ENCODE measurements at places on chromosomes 2 and 18.

DNA sequence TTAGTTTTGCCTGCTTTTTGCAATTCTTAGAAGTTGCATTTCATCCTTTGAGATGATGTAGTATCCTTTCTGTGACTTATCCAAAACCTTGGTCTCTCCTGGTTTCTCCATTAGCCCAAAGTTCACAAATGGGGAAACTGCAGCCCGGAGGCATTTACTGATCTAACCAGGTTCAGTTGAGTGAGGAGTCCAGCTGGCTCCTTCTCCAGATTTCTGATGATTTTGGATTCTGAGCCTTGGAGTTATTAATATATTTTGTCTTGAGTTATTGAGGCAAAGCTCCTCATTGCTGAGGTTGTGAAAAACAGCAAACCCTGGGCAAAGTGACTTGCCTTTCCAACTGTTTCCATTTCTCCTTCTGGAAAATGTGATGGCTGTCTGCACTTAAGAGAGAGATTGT is 1.7 kb downstream of the SLC1A4 start:
- DNase-seq, result no peak

DNA sequence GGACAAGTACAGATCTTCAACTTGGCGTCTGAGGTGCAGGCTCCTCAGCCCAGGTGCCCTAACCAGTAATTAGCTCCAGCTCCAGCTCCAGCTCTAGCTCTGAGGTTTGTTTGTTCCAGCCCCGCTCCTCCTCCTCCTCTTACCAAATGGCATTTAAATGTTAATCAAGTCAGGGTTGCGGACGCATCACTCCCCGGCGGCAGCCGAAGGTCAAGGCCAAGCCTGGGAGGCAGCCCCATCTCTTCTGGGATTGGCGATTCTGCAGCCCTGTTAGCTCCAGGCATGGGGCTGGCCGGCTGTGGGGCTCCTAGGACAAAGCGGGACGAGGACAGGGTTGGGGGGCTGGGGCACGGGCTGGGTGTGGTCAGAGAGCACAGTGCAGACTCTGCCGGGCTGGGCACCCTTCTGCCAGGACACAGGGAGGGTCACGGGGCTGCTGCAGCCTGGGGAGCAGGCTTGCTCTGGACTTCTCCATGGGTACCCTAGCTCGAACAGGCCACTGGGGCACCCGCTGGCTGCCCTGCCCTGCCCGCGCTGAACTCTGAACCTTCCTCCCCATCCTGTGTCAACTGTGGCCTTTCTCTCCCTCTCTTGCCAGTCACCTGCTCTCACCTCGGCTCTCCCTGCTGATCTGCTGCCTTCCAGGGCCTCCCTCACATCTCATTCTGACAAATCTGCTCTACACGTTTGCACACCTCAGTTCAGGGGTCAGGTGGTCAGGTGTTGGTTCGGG is 203.3 kb downstream of the CELF4 start:
- no peak for DNase-seq

DNA sequence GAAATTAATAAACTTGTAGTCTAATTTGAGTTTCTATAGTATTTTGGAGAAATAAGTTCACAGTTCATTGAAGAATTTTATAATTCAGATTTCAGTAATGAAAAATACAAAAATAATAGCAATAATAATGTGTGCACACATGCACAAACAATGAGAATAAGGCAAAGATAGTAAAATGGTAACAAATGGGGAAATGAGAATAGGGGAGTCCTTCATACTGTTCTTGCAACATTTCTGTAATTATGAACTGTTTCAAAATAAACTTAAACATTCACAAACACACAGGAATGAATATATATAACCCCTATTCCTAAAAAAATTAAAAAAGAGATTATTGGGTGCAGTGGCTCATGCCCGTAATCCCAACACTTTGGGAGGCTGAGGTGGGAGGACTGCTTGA is 63.9 kb downstream of the SPRED2 start:
- no peak for DNase-seq

DNA sequence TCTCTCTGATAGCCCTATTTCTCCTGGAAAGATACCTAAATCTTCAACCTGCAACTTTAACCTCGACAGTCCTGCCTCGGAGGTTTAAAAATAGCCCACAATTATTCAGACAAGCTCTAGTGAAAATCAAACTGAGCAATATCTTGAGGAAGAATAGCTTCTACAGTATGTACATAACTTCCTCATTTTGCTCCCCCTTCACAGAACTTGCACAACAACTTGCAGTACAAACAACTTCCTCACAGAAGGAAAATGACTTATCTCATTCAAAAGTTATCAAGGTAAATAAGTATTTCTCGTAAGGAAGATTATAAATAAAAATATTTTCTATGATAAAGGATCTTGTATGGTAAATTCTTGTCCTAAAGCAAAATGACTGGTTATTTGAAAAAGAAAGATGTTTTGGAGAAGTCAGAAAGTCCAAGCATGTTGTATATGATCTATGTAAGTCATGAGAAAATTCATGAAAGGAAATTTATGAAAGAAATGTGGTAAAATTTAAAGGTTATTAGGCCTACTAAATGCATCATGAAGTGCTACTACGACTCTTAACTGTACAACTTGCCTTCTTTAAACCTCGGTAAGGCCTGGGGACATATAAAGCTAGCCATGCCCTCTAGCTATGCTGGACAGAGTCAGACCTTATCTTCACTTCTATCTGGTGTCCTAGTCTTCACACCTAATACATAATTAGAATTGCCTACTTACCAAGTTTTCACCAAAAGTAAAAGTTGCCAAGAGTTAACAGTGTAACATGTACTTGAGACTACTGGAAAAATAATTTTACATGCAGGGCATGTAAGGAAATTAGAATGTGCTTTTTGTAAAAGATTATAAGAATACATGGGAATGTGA is 394.5 kb downstream of the DLGAP1 start:
- no peak for DNase-seq

DNA sequence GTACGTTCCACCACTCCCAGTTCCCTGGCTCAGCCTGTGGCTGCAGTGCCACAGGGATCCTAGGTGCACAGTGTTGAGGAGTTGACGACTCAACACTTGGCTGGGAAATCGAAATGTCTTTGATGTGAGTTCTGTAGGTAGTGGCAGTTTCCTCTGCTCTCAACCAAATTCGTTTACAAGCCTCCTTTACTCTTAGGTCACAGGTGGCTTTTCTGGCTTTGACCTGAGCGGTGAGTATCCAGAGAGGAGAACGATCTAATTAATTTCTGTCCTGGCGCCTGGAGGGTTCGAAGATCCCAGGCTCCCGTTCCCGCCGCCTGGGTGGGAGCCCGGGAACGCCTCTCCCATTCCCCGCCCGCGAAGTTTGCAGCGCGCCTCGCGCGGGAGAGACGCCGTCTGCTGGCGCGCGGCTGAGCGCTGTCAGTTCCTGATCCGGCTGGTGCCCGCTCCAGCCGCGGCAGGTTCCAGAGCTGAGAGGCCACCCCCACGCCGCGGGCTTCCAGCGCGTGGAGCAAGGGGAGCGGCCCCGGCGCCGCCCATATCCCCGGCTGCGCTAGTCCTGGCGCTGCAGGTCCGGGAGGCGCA is at the start of gene LAMA3:
Gene LAMA3, plus strand, starts transcription at position 423 of the 585 bp plus-strand sequence. CDS start 231 bp downstream, outside the sequence.
- peak; percentile 1 for DNase-seq

DNA sequence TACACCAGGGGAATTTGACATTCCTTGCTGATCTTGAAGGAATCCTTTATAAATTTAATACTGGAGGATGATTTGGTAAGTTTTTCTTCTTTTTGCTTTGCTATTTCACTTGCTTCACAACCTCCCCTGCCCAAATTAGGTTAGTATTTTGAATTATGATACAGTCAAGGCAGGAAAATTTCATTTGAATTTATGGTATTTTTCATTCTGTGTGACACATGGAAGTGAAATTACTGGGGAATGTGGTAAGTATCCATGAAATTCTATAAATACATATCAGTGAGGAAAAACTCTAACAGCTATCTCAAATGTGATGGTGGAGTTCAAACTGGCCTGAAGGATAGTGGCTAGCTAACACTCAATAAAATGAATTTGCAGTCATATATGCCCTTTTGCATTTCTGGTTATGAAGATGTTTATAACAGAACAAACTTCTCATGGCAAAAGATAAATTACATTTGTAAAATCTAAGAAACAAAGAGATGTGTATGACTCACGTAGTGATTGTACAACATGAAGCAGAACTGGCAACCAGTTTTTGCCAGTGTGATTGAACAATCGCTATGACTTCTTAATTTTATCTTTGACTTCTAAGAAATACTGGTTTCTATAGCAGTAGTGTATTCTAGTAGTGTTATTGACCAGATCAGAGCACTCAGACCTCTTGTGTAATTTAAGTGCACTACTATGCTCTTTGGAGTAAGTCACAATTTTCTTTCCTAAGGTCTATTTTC is 152.6 kb downstream of the IKZF2 start:
- DNase-seq, result no peak

DNA sequence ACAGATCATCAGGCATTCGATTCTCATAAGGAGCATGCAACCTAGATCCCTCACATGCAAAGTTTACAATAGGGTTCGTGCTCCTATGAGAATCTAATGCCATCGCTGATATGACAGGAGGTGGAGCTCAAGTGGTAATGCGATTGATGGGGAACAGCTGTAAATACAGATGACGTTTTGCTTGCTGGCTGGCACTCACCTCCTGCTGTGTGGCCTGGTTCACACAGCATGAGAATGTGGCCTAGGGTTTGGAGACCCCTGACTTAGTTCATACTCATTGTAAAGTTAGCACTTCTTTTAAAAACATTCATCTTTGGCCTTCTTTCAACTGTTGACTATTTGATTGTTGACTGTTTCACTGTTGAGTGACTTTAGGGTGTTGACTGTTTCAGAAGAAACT is 8.7 kb upstream of the CHMP1B start:
- no peak for DNase-seq

DNA sequence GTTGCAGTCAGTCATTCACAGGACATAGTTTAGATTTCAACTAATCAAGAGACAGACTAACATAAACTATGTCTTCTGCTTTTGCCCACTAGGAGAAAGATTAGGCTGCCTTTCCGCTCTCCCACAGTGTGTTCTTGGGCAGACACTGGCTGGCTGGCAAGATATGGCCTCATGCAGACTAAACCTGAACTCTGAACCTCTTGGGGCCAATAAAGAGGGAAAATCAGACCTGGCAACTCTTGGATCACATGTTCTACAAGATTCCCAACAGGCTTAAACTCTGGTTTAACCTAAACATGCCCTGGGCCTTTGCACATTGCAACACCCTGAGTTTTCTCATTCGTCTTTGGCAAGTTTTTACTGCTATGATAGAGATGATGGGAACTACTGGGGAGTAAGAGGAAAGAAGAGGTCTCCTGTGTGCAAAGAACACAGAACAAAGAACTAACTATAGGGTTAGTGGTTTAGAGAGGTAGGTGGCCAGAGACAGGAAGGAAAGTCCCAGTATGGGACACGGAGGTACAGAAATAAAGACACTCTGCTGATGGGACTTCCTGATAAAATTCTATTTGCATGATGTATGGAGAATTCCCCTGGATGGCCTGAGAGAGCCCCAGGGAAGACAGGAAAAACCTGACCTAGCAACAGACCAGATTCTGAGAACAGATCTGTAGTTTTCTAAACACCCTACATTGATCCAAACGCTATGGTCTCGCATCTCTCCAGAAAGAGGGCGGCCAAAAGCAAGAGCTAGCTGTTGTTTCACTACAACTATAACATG is 2.0 kb upstream of the ATRAID start:
- DNase-seq, result no peak

GRCh38 chr18:7596147-7596546 is 29.0 kb downstream of the PTPRM start:
- DNase-seq, result no peak

- no peak for DNase-seq
Observed at GRCh38 chr2:218362606-218363005, 5.9 kb downstream of the CATIP start.

DNA sequence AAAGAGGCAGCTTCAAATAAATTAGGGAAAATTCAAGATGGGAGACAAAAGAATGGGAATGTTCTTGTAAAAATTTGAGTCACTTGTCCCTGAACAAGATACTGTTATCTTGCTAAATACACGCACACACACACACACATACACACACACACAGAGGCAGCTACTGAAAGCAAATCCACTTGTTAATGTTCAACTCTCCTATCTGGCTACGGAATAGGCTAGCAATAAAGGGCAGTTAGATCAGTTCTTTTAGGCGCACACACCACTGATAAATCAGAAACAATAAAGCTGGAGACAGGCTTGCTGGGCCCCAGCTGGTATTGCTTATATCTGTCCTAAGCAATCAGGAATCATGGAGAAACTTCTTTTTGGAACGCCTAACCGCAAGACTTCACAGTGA is 461.6 kb downstream of the BCL11A start:
- no peak for DNase-seq

- no peak for DNase-seq
Observed at GRCh38 chr2:172723286-172723685, 12.4 kb upstream of the RAPGEF4 start.

DNA sequence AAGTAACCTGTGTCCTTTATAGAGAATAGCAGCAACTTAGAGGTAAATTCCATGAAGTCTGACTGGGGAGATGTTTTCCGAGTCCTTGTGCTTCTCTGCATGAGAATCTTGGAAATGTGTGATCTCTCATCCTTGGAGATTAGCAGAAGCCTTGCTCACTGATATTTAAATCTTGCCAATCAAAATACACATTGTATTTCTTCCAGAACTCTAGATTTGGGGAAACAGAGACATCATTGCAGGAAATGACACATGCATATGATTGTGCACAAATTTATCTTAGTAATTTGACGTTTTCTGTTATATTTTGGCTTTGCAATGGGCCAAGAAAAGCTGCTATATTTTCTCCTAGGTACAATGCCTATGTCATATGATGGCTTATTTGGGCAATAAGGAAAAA is 182.6 kb downstream of the ZNF804A start:
- no peak for DNase-seq

DNA sequence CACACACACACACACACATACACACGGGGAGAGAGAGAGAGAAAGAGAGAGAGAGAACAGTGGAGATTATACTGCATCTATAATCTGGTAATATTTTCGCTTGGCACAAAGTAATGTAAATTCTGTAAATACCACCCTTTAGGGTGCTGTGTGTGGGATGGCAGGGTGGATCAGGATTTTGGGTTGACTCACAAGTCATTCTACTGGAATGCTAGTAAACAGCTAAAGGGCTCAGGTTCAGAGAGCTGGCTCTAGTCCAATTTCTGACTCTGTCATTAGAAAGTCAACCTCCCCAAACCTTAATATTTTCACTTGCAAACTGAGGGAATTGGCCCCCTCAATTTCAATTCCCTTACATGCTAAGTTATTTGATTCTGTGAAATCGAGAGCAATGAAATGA is 308.3 kb downstream of the TSN start:
- no peak for DNase-seq

DNA sequence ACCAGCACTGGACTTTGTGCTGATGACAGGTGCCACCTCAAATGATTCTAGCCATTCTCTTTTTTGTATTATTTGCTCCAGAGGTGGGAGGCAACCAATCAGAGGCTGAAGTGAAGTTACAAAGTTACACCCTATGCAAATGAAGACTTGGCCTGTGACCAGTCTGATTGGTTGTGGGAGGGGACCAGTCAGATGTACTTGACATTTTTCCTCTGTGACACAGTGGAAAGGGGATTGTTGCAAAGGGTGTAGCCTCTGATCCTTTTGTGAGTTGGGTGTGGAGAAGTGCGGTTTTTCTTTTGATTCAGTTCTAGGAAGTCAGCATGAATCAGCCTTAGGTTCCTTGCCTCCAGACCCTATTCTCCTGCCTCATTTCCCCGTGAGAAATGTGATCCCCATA is 244.0 kb downstream of the ARL6IP6 start:
- no peak for DNase-seq

- no peak for DNase-seq
Observed at GRCh38 chr2:71250935-71251334, 24.0 kb upstream of the PAIP2B start.

GRCh38 chr18:41265047-41265446 is 690.0 kb upstream of the PIK3C3 start:
- DNase-seq, result no peak

Data from NCI-H510A (cell line).